ENCODE measurements at places on chromosomes 6 and 20. TPM values are rescaled to one million over a fixed set of nuclear protein-coding genes. Genes with fewer than 3 reads are reported as not detected.
A peak's percentile ranks its signal among the peaks of the same experiment; 100 is the strongest.

The RIPOR3 gene
- total RNA-seq: 1.0 TPM

The TRIM26 gene
- 60.1 TPM for total RNA-seq

The FAM83D gene
- total RNA-seq: 22.0 TPM

The BMP5 gene
- 0.15 TPM for total RNA-seq

The HDGFL1 gene
- total RNA-seq: 0.47 TPM

The KIF25 gene
- not detected for total RNA-seq

The F13A1 gene
- 0.22 TPM for total RNA-seq

The NCOA6 gene
- 19.4 TPM for total RNA-seq

GRCh38 chr6:136860043-136860442 lies 37.7 kb downstream of the PEX7 start:
- no peak for ATAC-seq

- ATAC-seq: no peak
Observed at GRCh38 chr6:63492476-63492875, 79.8 kb upstream of the LOC128125822 start.

DNA sequence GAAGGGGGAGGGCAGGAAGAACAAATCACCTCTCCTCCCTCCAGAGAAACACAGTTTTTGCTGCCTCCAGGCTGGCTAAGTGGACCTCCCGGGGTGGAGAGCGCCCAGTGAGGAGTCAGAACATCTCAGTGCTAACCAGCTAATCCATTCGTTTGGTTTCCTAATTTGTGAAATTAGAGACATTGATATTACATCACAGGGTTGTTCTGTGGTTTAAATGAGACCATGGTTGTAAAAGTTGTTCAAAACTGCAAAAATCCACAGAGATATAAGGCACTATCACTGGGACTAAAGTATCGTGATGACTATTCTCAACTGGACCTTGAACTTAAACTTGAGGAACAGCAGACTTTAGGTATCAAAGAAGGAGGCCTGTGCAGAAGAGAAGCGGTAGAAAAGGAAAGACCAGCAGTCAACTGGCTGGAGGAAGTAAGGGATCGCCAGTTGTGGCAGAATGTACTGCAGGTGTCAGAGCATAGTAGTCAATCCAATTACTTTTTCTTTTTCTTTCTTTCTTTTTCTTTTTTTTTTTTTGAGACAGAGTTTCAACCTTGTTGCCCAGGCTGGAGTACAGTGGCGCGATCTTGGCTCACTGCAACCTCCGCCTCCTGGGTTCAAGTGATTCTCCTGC lies 33.9 kb downstream of the RIPOR2 start:
- no peak for ATAC-seq

DNA sequence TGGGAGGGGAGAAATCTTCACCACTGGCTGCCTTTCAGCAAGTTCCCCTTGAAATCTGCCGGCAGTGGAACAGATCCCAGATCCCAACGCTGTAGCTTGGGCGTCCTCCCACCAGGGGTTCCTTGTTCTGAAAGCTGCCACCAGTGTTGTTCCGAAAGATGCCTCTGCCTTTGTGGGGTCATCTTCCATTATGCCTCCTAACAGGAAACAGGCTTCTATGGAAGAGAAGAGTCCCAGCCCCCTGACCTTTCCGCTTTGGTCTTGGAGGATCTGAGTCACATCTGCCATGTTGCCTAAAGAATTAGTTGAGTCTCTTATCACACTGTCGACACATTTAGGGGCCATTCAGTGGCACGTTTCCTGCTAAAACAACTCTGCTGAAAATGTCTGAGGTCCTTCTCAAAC lies 57.5 kb upstream of the NFATC2 start:
- no peak for ATAC-seq

DNA sequence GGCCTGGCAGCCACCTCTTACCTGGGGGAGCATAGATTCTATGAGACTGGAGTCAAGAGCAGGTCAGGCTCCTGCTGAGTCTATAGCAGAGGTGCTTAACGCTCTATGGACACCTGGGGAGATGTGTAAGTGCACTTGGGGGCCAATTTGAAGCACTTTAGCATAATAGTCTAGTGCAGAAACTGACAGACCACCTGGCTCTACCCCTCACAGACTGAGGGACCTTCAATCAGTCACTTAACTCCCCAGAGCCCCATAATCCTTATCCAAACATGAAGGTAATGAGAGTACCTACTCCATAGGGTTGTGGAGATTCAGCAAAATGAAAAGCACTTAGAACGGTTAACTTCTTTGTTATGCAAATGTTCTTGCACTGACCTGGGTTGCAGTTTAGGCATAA lies 87.3 kb upstream of the SLC22A16 start:
- no peak for ATAC-seq

DNA sequence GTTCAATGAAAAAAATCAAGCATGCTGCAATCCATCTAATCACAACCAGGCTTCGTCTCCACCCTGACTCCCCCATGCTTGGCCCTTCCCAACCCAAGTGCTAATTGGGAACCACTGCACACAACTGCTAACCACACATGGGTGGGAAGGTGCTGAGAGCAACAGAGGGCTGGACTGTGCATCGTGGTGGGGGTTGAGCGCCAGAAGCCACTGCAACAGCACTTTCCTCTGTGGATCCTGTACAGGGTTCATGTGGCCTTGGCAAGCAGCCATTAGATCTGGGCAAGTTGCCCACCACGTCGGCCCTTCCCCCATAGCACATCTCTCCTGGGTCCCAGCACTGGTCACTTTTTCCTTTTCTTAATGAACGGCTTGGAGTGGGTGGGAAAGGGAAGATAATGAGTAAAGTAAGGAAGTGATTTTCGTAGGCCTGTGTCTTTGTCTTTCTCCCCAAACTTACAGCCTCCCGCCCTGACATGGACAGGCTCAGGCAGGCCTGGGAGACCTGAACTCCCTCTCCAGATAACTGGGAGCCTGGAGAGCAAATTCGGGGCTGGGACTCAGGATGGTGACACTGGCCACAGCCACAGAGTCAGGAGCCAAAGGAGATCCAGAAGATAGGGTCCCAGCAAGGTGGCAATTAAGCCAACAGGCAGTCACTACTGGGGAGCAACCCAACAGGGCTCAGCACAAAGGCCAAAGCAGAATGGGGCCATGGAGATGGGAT lies 34.4 kb upstream of the MRPS10 start:
- peak; percentile 91 for ATAC-seq

- ATAC-seq: no peak
Observed at GRCh38 chr6:122069932-122070331, 329.5 kb upstream of the HSF2 start.

DNA sequence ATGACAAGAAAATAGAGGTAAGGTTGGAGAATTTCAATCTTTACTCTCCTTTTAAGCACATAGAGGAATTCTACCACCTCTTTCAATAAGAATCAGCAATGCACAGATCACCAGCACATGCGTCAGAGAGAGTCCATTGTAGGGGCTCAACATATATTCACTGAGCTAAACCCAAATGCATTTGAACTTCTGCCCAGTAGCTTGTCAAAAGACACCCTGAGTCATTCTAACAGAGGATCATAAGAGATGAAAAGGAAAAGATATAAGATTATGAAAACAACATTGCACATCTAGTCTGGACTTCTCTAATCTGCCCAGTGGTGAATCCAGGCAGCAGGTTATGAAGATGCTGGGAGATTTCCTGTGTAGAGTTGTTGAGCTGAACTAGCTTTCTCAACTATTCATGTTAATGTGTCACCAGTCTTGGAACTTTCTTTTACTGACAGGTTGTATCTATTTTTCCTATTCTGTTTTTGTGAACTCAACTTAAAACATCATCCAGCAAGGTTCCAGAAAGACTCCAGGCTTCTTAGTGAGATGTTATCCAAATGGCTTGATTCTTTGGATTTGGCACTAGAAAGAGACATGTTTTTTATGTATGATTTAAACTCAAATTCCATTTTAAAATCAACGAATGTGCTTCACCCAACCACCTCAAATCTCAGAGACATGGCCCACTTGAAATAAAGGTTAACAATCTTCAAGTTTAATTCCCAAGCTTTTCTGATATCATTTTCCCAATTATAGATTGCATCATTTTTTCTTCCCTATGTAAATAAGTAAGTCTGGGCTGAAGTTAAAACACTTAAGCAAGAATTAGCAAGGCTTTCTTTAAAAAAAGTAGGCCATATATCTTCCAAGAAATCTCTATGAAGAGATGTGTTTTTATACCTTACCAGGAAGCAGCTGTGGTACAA lies 89.3 kb downstream of the TSHZ2 start:
- no peak for ATAC-seq

DNA sequence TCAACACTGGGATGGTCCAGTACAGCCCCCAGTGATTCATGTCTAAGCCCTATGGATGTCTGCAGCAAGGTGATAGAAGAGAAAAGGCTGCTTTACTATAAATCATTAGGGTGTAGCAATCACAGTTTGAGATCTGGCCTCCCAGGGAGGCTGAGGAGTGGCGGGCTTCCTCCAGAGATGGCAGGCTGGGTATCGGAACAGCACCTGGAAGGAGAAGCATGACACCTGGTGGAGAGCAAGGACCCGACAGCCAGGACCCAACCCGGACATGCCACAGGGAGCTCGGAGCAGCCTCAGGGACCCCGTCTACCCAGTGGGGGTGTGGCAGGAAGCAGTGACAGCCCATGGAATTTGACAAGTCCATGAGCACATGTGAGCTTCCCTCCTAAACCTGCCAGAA lies 114.8 kb upstream of the CD93 start:
- ATAC-seq: no peak

DNA sequence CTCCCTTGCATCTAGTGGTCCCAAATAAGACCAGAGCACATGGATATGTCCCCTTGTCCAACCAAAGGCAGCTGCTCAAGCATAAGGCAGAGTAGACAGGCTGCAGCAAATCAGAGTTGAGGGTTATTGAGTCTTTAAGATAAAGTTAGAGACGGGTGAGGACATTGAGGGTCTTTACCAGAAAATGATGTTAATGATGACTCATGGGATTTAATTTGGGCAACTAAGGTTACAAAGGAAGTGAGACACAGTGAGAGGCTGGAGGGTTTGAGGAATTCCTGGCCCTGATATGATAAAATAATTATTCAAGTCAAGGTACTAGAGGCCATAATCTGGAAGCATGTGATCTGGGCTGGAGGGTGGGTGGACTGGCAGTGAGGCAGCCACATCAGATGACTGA lies 133.6 kb downstream of the ALDH8A1 start:
- no peak for ATAC-seq

DNA sequence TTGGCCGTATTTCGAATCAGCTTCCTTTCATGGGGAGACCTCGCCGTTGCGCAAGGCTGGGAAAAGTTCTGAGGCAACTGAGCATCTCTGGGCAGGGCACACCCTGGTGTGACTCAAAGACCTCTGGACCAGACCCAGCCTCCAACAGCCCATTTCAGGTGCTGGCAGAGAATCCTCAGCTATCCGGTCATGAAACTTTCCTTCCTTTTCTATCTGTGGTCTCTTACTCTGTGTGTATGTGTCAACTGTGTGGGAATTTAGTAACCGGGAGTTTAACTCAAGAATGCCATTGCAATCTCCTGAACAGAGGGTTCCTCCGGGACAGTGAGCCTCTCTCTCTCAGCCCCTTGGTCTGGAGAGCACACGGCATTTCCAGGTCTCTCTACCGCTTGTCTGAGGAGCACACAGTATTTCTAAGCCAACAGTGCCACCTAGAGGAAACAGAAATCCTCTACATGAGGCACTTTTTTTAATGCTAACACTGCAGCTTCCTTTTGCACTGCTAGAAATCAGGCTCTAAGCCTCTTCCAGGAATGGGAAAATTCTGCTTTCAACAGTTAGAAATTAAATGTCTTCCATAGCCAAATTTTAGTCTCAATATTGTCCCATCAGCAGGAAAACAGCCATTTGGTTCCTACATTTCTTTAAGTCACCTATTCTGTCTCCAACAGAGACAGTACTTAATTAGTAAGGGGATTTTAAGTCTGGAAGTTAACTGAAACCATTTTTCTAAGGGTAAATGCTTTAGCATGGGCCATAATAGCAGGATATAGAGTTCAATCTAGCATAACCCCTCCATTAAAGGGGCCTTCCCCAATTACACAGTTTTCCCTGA lies 32.7 kb downstream of the PLN start:
- ATAC-seq: peak; percentile 91

DNA sequence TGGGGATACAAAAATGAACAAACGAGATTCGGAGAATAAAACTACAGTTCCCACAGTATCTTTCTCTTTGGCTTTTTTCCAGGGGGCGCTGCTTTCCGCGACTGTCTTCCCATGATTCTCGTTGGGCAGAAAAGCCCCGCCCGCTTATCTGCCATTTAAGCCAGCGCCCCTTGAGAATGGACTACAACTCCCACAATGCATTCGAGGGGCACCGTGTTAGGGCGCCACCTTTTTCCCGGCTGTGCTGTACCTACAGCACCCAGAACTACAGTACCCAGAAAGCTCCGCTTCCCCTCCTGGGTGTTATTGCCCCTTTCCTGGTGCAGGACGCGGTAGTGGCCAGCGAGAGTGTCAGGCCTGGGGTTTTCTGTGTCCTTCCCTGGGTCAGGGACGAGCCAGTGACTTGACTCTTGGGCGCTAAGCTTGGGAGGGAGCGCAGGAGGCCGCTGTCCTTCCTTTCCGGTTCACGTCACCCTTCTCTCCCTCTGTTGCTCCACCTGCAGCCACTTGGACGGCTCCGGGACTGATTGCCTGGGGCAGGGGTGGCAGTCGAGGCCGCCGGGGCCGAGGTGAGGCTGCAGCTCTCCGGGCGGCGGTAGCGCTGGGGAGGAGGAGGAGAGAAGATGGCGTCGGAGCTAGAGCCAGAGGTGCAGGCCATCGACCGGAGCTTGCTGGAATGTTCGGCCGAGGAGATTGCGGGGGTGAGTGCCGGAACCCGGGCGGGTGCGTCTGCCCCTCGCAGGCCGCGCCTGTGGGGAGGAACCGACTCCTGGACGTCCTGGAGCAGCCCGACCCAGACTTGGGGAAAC lies at the start of gene UBR2:
UBR2 (plus strand) TSS at position 333 of the 809 bp plus-strand sequence; CDS start at position 624, 291 bp downstream.
- peak; percentile 86 for ATAC-seq

DNA sequence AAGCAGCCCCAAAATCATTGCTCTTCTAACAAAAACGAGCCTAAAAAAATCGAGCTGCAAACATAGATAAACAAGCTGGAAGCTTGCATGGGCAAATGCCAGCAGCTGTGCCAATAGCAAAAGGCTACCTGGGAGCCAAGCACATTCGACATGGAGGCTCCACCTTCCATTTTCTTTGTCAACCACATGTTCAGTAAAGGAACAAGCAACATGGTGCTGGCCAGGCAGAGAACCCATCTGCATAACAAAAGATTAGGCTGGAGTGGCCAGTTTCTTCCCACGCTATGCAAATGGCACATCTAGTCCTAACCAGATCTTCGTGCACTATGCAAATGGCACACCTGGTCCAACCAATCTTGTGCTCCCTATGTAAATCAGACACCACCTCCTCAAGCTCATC lies 110.5 kb downstream of the KIF16B start:
- no peak for ATAC-seq

- ATAC-seq: peak; percentile 47
Observed at GRCh38 chr20:6135347-6135746, 12.5 kb upstream of the FERMT1 start.

DNA sequence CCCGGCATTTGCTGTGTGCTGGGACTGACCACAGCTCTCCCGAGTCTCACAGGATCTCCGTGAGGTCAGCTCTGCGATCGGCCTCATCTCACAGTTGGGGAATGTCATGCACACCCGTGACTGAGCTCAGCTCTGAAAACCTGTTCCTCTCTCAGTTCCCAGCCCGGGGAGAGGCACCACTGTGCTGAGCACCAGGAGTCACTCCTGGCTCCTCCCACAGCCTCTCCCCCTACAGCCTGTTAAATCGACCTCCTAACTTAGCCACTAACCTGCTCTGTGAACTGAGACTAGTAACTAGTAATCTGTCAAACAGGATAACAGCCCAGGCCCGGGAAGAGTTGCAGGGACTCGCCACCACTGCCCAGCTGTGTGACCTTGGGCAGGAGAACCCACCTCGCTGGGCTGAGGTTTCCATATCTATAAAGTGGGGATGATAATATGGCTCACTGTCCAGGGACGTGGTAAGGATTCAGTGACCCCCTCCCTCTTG lies 20.1 kb upstream of the NOL4L start:
- peak; percentile 65 for ATAC-seq

GRCh38 chr6:148689168-148689567 lies 57.7 kb upstream of the UST start:
- ATAC-seq: no peak
